Stimulated activated CD8-positive, alpha-beta memory T cell treated with anti-CD3 and anti-CD28 coated beads, Interleukin-15, amount 100 ng/mL, for 4 hours (primary cell): ENCODE measurements at places on chromosomes 12 and 14.

GRCh38 chr12:7058850-7059395 lies 1.6 kb upstream of the C1S start:
- no peak for DNase-seq

GRCh38 chr12:75558287-75558686 lies 46.9 kb upstream of the KRR1 start:
- no peak for DNase-seq

DNA sequence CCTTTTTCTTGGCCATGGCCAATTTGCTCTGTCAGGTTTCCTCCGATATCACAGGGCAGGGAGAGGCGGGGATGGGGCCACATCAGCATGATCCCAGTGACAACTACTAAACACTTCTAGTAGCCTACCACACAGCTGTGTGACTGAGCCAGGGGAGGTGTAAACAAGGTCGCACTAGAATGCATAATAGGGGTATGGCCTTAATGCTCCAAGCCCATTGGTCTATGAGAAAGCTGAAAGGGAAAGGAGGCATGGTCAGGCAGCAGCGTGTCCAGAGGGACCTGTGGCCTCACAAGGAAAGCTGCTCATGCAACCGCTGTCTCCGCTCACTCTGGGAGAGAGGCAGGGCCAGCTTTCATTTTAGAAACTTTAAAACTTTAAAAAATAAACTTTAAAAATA lies 27.5 kb upstream of the ACTR6 start:
- DNase-seq: no peak

- DNase-seq: no peak
Measured at GRCh38 chr14:104530646-104531045, 48.9 kb upstream of the C14orf180 start.

DNA sequence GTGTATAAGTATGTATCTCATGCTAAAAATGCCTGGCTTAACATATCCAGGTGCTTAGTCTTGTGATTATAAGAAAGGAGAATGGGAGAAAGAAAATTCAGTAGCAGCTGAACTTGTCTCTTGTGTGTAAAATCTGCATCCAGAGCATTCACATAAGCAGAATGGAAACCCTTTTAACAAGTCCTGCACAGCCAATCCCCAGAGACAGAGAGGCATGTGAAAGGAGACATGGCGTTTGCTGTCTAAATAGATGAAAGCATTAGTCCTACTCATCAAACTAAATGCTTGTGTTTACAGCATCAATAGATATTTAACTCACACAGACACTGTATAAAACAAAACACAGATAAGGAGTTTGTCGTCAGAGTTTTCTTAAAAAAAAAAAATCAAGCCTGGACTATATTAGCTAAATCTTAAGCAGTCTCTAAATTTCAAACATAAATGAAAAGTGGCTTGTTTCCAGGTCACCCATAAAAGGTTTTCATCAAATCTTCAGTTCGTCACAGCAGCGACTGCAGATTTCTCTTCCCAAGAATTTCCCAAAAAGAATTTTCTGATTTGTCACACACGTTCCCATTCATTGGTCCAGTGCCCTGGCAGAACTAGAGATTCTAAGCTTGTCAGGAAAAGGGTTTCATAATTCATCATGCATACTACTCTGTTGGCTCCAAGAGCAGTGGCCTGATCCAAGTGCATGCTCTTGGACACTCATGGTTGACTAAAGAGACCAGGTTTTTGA lies 249.2 kb downstream of the BTG1 start:
- no peak for DNase-seq
